ENCODE measurements at places on chromosomes 13 and 19.

DNA sequence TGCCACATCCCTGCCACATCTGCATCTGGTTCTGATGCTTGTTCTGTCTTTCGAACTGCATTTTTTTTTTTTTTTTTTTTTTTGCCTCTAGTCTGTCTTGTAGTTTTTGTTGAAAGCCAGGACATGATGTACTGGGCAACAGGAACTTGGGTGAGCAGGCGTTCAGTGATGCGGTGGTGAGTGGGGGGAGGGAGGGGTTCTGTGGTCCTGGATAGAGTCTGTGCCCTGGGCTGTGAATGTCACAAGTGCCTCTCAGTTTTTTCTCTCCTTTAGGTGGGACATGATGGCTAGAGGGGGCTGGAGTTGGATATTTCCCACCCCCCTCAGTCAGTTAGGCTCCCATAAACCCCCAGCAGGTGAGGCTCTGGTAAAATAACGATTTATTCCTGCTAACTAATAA lies 3.5 kb downstream of the CEACAM4 start:
- no peak for DNase-seq

GRCh38 chr19:38211151-38211591 lies 12.9 kb downstream of the DPF1 start:
- no peak for DNase-seq

DNA sequence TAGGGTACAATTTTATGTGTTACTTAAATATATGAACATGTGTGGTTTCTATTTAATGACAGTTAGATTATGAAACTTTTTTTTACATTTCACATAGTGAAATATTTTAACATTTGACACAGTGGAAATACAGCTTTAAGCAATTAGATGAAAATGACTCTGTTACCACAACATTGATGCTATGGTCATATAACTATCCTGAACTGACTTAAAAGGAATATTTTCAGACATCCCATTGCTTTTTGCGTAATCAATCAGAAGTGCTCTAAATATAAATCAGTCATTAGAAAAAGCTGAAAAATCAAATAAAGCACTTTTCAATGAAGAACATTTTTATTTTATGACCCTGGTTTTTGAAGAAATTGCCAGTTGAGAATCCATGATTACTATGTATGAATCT lies 80.3 kb downstream of the UFM1 start:
- DNase-seq, result no peak

DNA sequence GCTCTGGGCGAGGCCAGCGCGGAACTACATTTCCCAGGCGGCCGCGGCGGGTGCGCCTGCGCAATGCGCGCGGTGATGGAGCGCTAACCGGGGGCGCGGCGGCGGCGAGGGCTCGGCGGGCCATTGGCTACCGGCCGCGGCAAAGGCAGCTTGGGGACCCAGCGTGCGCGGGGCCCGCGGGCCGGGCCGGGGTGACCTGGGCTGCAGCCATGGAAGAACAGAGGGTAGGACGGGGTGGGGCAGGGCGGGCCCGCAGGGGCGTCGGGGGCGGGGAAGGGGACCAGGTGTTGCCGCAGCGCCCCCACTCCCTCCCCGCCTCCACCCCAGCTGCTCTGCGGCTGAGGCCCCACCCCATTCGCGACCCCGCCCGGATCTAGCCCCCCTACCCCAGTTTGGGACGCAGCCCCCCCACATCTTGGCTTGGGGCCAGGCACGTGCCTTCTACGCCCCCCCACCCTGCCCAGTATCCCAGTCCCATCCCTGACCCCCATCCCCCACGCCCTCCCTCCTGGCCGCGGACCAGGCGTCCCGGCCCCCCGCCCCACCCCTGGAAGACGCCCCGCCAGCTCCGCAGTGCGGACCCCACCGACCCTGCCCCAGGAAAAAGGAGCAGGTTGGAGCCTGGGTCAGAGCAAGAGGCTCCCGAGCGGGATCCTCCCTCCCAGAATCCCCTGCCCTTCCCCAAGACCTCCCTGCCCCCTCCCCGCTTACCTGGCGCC lies at the start of gene FSD1:
TSS of gene FSD1 (plus strand) at position 61 of the 719 bp plus-strand sequence. CDS start at position 210, 149 bp downstream.
- peak; percentile 32 for DNase-seq

GRCh38 chr13:91482427-91482826 lies 84.0 kb downstream of the GPC5 start:
- DNase-seq, result no peak

GRCh38 chr13:96252903-96253302 lies 163.0 kb downstream of the HS6ST3 start:
- DNase-seq, result no peak

GRCh38 chr13:86402500-86402899 lies 603.3 kb upstream of the SLITRK6 start:
- no peak for DNase-seq

GRCh38 chr13:51659276-51660127 lies 75.2 kb downstream of the WDFY2 start:
- DNase-seq, result no peak

GRCh38 chr19:14433554-14434501 lies 722 bp downstream of the PKN1 start:
- DNase-seq, result no peak

DNA sequence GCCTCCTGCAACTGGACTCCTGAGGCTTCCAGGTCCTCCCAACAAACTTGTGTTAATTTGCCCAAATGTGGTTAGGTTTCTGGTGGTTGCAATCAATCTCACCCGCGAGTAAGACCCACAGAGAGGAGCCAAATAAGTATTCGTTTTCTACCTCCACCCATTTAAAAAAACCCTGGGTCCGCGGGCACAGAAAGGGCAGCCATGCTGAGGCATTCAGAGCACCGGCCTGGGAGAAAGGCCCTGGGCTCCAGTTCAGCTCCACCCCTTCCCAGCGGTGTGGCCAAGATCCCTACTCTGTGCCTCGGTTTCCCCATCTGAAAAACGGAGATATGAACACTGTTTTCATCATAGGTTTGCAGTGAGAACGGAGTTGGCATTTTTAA lies 56.9 kb downstream of the PEPD start:
- no peak for DNase-seq

DNA sequence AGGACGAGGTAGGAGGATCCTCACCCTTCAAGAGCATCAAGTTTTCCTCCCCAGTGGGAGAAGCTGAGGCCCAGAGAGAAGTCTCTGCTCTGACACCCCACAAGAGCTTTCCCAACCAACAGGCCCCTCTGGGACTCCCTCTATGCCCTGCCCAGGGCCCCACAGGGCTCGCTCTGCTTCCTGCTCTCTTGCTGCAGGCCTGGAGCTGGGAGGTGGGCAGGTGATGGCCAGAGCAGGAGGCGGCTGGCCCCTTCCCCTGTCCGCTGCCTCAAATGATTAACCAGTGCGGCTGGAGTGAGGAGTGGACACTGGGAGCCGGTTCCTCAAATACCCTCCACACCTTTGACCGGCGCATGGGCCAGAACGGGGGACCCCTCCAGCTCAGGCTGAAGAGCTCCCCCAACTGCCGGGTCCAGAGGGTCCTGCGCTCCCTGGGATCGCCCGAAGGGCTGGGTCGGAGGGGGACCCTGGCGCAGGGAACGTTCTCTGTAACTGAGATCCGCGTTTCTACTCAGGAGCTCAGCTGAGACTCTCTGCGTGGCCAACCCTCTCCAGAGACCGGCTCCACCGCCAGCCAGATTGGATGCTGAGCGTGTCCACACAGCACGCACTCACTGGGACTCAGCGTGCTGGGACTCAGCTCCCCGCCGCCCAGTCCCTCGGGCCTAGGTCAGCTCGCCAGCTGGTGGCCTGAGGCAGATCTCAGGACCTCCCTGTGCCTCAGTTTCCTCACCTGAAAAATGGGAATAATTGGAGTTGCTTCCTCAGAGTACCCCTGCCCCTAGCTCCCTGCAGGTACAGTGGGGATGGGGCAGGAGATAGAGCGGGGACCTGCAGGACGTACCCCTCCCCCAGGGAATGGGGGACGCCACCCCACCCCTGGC lies 6.7 kb upstream of the ONECUT3 start:
- no peak for DNase-seq

DNA sequence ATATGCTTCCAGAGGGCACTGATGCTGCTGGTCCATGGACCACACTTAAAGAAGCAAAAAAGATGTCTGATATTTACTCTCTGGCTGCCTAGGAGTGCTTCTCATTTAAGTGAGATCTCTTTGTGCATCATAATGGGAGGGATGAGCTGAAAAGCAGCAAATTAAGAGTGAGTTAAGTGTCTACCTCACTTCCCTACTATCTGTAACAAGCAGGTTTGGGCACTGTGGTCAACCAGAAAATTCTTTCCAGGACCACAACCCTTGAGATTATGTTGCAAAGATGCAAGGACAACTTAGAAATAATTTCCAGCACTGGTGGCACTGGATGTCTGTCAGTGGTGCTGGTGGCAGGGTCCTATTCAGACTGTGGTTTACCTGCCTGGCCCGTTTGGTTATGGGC lies 52.1 kb upstream of the USPL1 start:
- no peak for DNase-seq

DNA sequence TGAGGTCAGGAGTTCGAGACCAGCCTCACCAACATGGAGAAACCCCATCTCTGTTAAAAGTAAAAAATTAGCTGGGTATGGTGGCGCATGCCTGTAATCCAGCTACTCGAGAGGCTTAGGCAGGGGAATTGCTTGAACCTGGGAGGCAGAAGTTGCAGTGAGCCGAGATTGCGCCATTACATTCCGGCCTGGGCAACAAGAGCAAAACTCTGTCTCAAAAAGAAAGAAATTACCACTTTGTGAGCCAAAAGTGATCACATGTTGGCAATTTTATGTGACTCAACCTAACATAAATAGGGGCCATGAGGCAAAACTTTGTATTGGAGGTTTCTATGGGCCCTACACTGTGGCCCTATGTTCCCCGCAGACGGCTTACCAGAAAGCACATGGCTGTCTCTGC lies 72.2 kb downstream of the MAP4K1 start:
- DNase-seq, result no peak
